SK-MEL-5 (cell line): ENCODE measurements at places on chromosomes 12 and 14.

- no peak for DNase-seq
Observed at GRCh38 chr14:105700622-105701288, 174.4 kb downstream of the TMEM121 start.

DNA sequence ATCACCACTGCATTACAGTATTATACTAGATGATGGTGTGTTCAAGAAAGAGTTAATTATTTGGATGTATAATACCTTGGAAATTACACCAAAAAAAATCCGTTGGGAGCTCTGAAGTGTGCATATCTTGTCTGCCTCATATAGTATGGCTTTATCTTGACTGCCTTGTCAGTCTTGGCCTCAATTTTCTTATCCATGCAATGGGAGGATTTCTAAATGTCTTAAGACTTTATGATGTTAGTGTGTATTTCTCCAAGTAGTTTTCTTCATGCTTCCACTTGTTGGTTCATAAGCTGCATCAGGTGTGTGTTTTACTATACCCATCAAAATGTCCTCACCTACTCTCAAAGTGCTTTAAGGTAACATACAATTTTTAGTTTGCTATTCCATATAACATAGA is 84.6 kb downstream of the FGD4 start:
- no peak for DNase-seq

GRCh38 chr14:26389646-26390508 is 208.0 kb downstream of the NOVA1 start:
- no peak for DNase-seq

- DNase-seq, result no peak
Observed at GRCh38 chr12:50390316-50390741, 6.1 kb downstream of the FAM186A start.

DNA sequence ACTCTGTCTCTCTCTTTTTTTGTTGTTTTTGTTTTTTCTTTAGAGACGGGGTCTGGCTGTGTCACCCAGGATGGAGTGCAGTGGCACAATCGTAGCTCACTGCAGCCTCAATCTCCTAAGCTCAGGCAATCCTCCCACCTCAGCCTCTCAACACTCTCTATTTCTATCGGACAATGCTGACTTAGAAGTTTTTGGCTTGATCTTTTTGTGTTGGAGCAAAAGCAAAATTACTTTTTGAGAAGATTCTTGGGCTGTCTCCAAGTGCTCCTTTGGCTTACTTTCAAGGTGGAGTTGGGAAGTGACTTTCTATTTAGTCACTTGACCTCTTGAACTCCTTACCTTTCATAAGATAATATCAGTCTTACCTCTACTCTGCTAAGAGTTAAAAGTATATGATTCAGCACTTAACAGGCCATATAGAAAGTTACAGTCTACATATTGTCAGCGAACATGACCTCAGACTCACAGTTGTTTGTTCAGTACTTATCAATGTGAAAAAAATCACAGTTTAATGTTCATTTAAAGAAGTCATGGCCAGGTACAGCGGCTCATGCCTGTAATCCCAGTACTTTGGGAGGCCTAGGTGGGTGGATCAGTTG is 15.4 kb upstream of the MIA2 start:
- no peak for DNase-seq

- DNase-seq, result no peak
Observed at GRCh38 chr12:96255077-96255476, 60.9 kb downstream of the ELK3 start.

GRCh38 chr12:112740387-112740934 is 51.1 kb upstream of the RPH3A start:
- no peak for DNase-seq

DNA sequence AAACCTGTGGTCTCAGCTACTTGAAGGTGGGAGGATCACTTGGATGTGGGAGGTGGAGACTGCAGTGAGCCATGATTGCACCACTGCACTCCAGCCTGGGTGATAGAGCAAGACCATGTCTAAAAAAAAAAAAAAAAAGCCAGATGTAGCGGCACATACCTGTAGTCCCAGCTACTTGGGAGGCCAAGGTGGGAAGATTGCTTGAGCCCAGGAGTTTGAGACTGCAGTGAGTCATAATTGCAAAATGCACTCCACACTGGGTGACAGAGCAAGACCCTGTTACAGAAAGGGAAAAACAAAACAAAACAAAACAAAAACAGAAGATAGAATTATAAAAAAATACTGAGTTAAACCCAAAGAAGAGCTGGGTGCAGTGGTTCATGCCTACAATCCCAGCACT is 29.1 kb upstream of the APOF start:
- DNase-seq, result no peak

DNA sequence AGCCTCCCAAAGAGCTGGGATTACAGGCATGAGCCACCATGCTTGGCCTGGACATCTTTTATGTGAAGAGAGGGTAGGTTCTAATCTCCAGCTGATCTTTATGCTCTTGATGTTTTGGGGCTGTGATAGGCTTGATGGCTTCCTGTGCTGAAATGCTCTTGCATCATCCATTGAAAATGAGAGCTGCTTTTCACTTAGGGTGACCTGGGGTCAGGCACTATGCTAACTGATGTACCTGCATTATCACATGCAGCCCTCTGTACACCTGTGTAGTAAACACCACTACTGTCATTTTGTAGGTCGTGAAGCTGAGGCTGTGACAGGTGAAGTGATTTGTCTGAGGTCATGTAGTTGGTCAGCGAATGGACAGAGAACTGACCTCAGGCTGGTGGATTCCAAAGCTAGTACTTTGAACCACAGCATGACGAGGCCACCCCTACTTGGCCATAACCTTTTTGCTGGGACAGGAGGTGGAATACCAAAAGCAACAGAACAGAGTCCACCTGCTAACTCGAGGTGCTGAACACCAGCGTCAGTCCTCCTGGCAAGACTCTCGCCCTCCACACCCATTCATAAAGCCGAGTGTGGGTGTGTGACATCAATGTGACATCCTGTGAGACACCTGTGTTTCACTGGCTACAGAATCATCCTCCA is 69.1 kb downstream of the C12orf75 start:
- no peak for DNase-seq

DNA sequence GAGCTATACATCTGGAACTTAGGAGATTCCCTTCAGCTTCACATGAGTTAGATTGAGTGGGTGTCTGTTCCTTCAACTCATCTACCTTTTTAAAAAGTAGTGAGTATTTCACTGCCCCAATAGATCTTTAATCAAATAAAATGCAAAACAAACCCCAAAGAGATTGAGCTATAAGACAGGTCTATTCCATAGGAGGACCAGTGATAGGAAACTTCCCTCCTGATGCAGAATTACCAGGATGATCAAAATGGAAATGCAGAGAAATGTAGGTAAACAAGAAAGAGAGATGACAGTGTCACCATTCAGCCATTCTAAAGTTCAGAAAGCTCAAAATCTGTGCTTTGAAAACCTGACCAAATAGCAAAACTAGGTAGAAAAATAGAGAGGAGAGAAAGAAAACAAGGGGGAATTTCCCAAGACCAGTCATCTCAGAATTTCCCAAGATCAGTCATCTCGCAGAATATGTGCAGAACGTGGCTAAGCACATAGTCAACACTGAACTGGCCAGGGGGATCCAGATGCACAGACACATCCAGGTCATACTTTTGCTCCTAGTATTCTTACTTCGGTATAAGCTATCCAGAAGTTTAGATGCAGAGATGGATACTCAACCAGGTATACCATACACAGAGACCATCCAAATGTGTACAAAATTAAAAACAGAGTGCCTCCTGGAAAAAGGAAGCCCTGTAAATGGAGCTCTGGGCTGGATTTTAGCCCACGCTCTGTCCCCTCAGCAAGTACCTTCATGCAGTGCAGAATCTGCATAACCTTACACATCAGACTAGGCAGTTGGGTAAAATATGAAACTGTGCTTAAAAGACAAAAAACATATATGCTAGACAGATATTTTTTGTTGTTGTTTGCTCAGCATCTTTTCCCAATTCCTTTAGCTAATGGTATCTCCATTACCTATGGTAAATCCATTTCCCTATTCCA is 27.4 kb downstream of the SLC41A2 start:
- no peak for DNase-seq

DNA sequence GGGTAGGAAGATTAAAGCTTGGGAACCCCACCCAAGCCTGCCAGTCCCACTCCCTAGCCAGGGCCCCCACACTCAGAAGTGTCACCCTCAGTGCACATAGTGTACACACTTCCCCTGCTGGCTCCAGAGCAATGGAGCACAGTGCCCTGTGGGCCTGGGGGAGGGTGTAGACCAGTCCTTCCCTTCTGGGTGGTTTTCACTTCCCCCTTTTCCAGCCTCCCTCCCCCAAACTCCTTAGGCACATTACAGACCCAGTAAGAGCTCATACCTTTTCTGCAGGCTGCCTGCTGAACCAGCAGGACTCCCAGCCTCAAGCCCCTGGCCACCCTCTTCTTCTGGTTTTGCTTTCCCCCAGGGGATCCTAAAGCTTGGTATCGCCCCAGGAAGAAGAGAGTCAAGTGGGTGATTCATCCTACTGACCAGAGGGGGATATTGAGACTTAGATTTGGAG is at the start of gene ZNF385A:
TSS of gene ZNF385A (minus strand) at position 143 of the 451 bp plus-strand sequence. CDS start 219 bp downstream, outside the sequence.
- no peak for DNase-seq
